SJSA1 (cell line): ENCODE measurements at places on chromosomes 5 and 9. TPM values are rescaled to one million over a fixed set of nuclear protein-coding genes. Genes with fewer than 3 reads are reported as not detected.

The DMRTA1 gene
- 0.25 and 1.1 TPM in 2 replicates for total RNA-seq

The ASS1 gene
- 20.9 and 25.2 TPM in 2 replicates for total RNA-seq

The LCNL1 gene
- total RNA-seq: not detected in 2 replicates

The PPP3R2 gene
- not detected in 2 replicates for total RNA-seq

The LCP2 gene
- 0.03 TPM in 1 of 2 replicates, not detected in the other for total RNA-seq

The CCL28 gene
- total RNA-seq: 0.18 TPM in 1 of 2 replicates, not detected in the other

- no peak overlapping the region for H3K27ac ChIP-seq
- no peak for DNase-seq
- peak overlapping the region; percentile 86 for H3K4me3 ChIP-seq
- peaks cover 36% of the 10 kb centered on the region for H3K36me3 ChIP-seq
Observed at GRCh38 chr5:154191467-154192261, 1.1 kb downstream of the GALNT10 start.

DNA sequence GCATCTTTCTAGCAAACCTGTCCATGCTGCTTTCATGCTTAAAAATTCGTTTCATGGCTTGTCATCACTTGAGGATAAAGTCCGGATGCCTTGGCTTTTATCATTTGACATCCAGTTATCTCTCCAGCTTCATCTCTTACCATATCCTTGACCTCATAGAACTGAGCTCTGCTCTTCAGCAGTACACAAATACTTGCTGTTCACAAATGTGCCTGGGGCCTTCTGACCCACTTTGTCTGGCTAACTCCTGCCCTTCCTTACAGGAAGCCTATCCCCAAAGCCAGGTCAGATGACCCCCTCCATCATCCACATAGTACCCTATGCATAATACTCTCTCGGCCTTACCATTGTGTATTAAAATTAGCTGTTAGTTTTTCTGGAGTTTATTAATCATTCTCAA lies 249.1 kb downstream of the SAXO1 start:
- no peaks in the 10 kb centered on the region for H3K4me1 ChIP-seq
- H3K4me3 ChIP-seq: no peak overlapping the region
- H3K36me3 ChIP-seq: no peaks in the 10 kb centered on the region
- no peaks in the 10 kb centered on the region for H3K27me3 ChIP-seq
- DNase-seq: no peak

DNA sequence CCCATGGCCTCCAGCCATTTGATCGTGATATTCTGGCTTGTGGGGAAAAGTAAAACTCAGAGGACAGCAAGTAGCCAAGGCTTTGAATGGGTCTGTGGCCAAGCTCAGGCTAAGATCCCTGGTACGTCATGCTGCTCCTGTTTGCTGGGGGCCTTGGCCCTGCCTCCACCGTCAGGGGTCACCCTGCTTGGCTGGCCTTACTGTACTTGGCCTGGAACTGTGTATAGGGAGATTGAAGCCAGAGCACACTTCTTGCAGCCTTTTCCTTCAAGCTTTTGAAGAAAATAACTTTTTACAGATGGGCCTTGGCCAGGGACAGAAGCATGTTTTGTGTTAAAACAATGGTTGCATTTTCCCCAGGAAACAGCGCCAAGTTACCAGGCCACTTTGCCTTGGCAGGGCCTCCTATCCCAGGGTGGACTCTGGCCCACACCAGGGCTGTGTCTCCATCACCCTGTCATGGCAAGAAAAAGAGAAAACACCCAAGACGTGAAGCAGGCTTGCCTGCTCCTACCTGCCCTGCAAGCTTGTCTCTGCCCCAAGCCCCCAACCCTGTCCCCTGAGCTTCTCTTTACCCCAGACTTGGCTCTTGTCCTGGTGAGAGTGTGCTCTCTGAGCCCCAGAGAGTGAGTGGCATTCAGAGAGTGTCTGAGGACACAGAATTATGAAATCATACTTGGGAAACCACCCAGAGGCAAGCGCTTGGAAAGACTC lies 286.9 kb downstream of the GADD45G start:
- no peak for DNase-seq
- no peaks in the 10 kb centered on the region for H3K36me3 ChIP-seq
- H3K27ac ChIP-seq: no peak overlapping the region
- no peak overlapping the region for H3K4me3 ChIP-seq
- H3K4me1 ChIP-seq: no peaks in the 10 kb centered on the region

GRCh38 chr5:138725153-138725817 lies 27.9 kb upstream of the CTNNA1 start:
- H3K27ac ChIP-seq: no peak overlapping the region
- H3K4me3 ChIP-seq: no peak overlapping the region
- no peak for DNase-seq
- H3K4me1 ChIP-seq: no peaks in the 10 kb centered on the region
- no peaks in the 10 kb centered on the region for H3K36me3 ChIP-seq
- H3K27me3 ChIP-seq: no peaks in the 10 kb centered on the region

DNA sequence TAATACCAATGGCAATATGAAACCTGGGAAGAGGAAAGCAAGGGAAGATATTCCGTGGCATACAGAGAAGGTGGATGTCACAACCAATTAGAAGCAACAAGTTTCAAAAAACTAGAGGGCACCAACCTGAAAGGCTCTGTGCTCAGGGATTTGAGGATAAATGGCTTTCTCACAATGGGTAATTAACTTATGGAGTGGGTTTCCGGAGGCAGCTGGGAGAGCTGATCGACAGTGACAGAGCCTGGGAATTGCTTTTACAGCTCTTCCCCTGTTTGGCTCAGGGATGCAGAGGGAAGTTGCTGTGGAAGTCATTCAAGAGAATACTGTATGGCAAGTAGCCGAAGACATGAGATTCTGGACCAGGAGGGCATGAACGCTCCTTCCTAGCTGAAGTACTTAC lies 237.0 kb downstream of the KIF4B start:
- H3K36me3 ChIP-seq: no peaks in the 10 kb centered on the region
- H3K4me3 ChIP-seq: no peak overlapping the region
- no peaks in the 10 kb centered on the region for H3K4me1 ChIP-seq
- DNase-seq: no peak
- H3K27ac ChIP-seq: no peak overlapping the region
- no peaks in the 10 kb centered on the region for H3K27me3 ChIP-seq

DNA sequence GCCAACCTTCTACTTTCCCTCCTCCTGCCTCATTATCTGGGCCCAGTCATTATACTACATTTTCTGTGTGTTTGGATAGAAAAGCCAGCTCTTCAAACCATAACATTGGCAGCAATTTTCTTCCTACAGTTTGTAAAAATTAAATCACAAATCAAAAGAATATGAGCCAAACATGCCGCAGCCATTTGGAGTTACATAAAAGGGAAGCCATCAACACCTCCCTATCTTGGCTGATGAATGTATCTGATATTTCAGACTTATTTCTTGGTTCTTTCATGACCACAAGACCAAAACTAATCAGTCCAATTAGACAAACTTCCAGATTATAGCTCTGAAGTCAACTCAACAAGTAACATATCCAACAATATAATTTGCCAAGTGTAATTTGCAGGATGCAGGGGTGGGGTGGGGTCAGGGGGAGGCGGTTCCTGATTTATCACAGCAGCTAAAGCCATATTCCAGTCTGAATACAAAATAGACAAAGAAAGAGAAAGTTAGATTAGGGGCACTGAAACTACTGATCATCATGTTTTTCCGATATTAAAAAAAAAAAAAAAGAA lies 89.4 kb upstream of the CNTLN start:
- no peak for DNase-seq
- H3K4me1 ChIP-seq: no peaks in the 10 kb centered on the region
- no peaks in the 10 kb centered on the region for H3K27me3 ChIP-seq
- H3K36me3 ChIP-seq: no peaks in the 10 kb centered on the region

DNA sequence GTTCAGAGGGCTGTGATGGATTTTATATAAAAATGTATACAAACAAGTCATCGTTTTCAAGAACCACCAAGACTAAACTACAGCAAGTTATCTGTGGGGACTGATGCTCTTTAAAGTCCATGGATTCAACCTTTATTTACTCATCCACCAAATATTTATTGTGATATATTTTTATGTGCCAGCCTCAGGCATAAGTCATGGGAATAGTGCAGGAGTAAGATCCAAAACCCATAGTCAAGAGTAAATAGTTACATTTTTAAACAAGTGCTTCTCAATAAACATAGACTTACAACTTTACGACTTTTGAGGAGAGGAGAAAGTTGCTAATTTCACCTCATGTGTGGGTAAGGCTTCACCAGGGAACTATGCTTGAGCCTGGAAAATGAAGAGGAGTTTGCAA lies 24.6 kb downstream of the MACIR start:
- H3K4me1 ChIP-seq: no peaks in the 10 kb centered on the region
- H3K4me3 ChIP-seq: no peak overlapping the region
- H3K27me3 ChIP-seq: no peaks in the 10 kb centered on the region
- no peak for DNase-seq
- no peak overlapping the region for H3K27ac ChIP-seq

DNA sequence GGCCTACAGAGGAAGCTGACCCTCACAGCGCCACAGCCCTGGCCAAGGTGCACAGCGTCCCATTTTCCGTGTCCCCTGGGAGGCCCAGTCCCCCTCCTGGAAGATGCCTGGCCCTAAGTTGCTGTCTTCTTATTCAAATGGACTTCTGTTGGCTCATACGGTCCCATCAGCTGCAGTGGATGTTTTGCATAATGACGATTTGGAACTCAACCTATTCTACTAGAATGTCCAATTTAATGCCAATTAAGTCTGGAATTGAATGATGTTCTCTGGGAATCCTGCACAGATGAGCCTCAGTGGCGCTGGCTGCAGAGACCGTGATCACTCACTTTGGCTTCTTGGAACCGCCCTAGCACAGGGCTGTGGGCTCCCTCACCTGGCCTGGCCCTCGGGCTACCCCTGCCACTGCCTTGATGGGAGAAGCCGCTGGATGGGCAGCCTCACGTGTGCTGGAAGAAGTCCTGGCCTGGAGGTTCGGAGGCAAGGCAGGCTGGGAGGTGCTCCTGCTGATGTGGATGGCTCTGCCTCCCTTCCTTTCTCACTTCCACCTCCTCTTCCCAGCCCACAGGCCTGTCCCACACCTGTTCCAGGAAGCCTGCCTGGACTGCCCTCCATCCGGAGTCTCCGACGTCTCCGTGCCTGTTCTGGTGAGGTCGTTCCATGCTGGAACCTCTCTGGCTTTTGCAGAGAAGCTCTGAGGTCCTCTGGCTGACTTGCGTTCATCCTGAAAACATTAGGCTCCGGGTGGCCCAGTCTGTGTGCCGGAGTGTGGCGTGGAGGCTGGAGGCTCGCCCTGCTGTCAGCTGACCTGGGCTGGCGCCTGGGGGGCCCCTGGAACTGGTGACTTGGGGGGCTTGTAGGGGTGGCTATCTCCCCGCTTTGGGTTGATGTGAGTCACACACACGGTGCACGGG lies 147.1 kb downstream of the RXRA start:
- no peaks in the 10 kb centered on the region for H3K36me3 ChIP-seq
- DNase-seq: no peak
- peaks cover 19% of the 10 kb centered on the region for H3K4me1 ChIP-seq
- H3K27me3 ChIP-seq: no peaks in the 10 kb centered on the region
- H3K27ac ChIP-seq: no peak overlapping the region
- no peak overlapping the region for H3K4me3 ChIP-seq

- DNase-seq: no peak
- no peaks in the 10 kb centered on the region for H3K4me1 ChIP-seq
- H3K4me3 ChIP-seq: no peak overlapping the region
- peaks cover 5% of the 10 kb centered on the region; the same call in 1 of the 2 replicates for H3K27me3 ChIP-seq
- no peaks in the 10 kb centered on the region for H3K36me3 ChIP-seq
Observed at GRCh38 chr5:135600971-135601381, 22.2 kb upstream of the CXCL14 start.

- H3K4me3 ChIP-seq: no peak overlapping the region
- no peaks in the 10 kb centered on the region for H3K27me3 ChIP-seq
- DNase-seq: peak; percentile 22
- H3K4me1 ChIP-seq: no peaks in the 10 kb centered on the region
Observed at GRCh38 chr9:88106492-88106891, 31.8 kb downstream of the SPATA31C2 start.

- H3K27me3 ChIP-seq: no peaks in the 10 kb centered on the region; the same call in 1 of the 2 replicates
- H3K36me3 ChIP-seq: no peaks in the 10 kb centered on the region
- DNase-seq: no peak
- H3K4me1 ChIP-seq: peaks cover 36% of the 10 kb centered on the region
Observed at GRCh38 chr5:55230086-55230629, 3.0 kb upstream of the MCIDAS start.

- H3K4me3 ChIP-seq: no peak overlapping the region
- H3K27me3 ChIP-seq: no peaks in the 10 kb centered on the region
- H3K4me1 ChIP-seq: 0 out of 2 replicates have a peak, but pooled peaks cover 3% of the 10 kb centered on the region
- H3K36me3 ChIP-seq: no peaks in the 10 kb centered on the region
Observed at GRCh38 chr5:158543539-158544387, 556.0 kb downstream of the EBF1 start.

- peaks cover 28% of the 10 kb centered on the region for H3K4me1 ChIP-seq
- no peak overlapping the region for H3K4me3 ChIP-seq
- H3K27me3 ChIP-seq: no peaks in the 10 kb centered on the region
- H3K36me3 ChIP-seq: peaks cover 22% of the 10 kb centered on the region
Observed at GRCh38 chr9:95876138-95876444, 600 bp downstream of the ERCC6L2 start.

DNA sequence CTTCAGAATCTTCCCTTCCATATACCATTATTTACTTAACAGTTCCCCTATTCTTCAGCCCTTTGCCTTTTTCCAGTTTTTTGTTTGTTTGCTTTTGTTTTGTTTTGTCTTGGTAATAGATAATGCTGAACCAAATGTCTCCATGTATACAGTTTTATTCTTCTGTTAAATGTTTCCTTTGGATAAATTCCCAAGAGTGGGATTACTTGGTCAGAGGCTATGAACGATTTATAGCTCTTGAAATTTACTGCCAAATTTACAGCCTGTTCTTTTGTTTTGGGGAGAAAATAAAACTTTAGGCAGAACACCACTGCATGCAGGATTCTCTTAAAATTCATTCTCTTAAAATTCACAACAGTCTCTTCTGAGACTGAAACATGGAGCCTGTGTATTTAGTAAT lies 38.6 kb downstream of the NR4A3 start:
- H3K27ac ChIP-seq: no peak overlapping the region
- H3K4me1 ChIP-seq: no peaks in the 10 kb centered on the region
- H3K36me3 ChIP-seq: no peaks in the 10 kb centered on the region
- no peak for DNase-seq

GRCh38 chr9:94085062-94085639 lies 887 bp downstream of the PTPDC1 start:
- no peaks in the 10 kb centered on the region for H3K27me3 ChIP-seq
- no peaks in the 10 kb centered on the region for H3K4me1 ChIP-seq
- no peak overlapping the region for H3K27ac ChIP-seq
- no peak overlapping the region for H3K4me3 ChIP-seq
- DNase-seq: no peak

- H3K4me3 ChIP-seq: no peak overlapping the region
- H3K27ac ChIP-seq: no peak overlapping the region
- no peak for DNase-seq
- no peaks in the 10 kb centered on the region; the same call in 1 of the 2 replicates for H3K27me3 ChIP-seq
- no peaks in the 10 kb centered on the region for H3K4me1 ChIP-seq
Observed at GRCh38 chr5:173733831-173734501, 117.5 kb upstream of the BOD1 start.

GRCh38 chr5:107253246-107253645 lies 417.5 kb downstream of the EFNA5 start:
- no peak overlapping the region for H3K27ac ChIP-seq
- H3K4me1 ChIP-seq: no peaks in the 10 kb centered on the region
- DNase-seq: no peak
- H3K27me3 ChIP-seq: no peaks in the 10 kb centered on the region
- no peaks in the 10 kb centered on the region for H3K36me3 ChIP-seq
